ENCODE measurements at places on chromosomes 5 and 9. TPM values are rescaled to one million over a fixed set of nuclear protein-coding genes. Genes with fewer than 3 reads are reported as not detected.

KIAA0825 gene
- 0.62 TPM for total RNA-seq

SHROOM1 gene
- 9.3 TPM for total RNA-seq

C5orf52 gene
- not detected for total RNA-seq

FCN2 gene
- total RNA-seq = not detected

PCDHAC2 gene
- not detected for total RNA-seq

NIPAL4 gene
- 2.1 TPM for total RNA-seq

MSANTD3 gene
- total RNA-seq = 16.2 TPM

DNA sequence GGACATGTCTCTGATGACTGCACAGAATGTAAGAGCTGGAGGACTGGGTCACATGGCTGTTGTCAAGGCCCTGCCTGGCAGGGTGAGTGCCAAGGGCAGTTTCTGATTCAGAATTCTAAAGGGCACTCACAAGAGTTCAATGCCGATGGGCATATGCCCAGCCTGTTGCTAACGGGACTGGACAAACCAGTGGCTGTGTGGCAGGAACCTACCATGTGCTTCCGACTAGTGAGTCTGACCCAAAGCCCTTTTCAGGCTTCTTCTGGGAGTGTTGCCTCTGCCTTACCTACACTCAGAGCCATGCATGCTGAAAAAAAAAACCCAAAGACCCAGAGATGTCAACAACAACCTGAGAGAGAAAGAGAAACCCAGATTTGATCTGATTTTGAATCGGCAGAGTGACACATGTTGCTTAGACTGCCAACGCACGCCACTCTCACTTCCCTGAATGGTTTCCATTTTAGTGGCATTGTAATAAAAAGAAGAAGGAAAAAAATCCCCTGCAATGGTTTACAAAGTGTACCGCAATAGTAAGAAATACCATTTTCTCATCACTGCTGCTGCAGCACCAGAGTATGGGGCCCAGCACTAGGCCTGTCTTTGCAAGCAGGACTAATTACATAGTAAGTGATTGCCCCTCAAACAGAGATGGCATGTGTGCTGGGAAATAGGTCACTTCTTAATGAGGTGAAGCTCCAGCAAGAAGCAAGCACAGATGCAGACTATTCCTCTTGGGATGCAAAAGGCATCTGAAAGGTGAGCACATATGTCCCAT lies 194.3 kb downstream of the PALM2AKAP2 start:
- DNase-seq = peak; percentile 63

GRCh38 chr9:115548609-115549260 lies 430.8 kb upstream of the TNC start:
- no peak for DNase-seq

- no peak for DNase-seq
Observed at GRCh38 chr9:71921190-71921814, 9.9 kb downstream of the C9orf85 start.

DNA sequence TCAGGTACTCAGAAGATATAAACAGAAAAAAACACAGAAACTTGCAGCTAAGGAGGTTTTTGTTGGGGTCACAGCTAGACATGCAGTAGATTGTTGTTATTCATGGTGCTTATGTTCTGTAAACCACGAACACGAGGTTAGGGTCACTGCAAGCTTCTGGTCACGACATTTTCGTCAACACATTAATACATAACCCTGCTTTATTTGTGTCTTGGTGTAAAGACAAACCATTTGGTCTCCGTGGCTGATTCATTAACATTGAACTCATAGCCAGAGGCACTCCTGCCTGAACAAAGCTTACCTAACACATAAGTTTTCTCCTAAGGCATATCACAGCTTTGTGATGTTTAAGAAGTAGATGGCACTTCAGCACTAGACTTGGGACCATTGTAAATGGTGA lies 16.9 kb downstream of the TEK start:
- DNase-seq = no peak

DNA sequence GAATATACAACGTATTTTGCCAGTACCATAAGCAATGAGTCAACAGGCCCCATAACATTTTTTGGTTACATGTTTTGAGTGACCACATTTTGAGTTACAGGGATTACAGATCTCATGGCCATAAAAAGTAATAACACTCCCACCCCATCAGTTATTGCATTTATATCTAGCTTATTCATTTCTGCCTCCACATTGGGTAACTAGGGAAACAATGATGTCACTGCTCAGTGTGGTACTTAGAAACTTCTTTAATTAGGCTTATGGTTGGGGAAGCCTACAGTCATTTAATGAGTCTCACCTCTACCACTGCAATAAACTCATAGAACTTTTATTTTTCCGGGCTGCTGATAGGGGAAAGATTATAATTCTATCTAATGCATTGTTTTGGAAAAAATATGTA lies 39.9 kb upstream of the SMIM15 start:
- no peak for DNase-seq

- DNase-seq = no peak
Observed at GRCh38 chr5:52015760-52016159, 632.5 kb downstream of the ISL1 start.

- no peak for DNase-seq
Observed at GRCh38 chr9:110013064-110013463, 194.9 kb downstream of the C9orf152 start.

- DNase-seq = no peak
Observed at GRCh38 chr9:109022873-109023272, 9.6 kb upstream of the CTNNAL1 start.

DNA sequence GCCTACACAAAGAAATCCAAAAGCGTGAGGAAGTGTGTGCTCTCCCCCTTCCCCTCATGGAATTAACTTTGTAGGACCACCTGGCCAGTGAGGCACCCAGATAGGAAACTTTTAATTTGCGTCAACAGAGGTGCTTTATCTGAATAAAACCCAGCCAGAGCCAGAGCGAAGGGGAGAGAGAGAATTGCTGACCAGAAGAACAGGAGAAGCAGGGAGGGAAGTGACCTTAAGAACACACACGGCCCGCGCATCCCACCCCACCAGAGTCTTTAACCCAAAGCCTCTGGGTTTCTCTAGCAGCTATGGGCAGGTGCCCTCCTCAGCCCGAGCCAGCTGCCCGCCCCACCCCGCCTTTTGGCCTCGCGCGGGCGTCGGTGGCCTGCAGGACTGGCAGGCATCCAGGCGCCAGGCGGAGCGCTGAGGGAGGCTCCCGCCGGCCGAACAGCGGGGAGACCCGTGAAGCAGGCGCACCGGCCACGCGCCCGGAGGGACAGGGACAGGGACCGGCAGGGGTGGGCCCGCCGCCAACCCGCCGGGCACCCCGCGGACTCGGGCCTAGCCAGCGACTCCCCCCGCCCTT lies 580 bp downstream of the ERAP1 start:
- no peak for DNase-seq

DNA sequence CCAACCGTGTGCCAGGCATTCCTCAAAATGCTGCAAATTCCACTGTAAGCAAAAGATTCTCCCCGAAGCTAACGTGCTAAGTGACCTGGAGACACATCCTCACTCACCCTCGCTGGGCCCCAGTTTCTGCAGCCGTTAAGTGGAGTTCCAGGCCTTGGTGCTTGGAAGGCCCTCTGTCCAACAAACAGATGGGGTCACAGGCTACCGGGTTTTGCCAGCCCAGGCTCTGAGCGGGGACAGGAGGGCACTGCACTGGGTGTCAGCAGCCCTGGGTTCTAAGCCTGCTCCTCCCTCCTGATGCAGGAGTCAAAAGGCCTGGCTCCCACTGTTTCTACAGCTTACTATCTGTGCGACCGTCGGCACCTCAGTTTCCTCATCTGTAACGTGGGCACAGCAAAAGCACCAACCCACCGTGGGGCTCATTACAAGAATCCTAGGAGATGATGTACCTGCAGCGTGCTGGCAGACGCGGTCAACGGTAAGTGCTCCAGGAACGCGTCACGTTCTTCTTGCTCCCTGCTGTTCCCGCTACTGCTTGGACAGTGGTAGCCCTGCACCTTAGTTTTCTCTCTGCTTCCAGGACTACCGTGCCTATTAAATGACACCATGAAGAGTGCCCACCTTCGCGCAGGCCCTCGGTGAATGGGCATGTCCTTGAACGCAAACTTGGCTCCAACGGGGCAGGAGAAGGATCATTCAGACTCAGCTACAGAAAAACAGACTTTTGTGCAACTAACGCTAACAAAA lies 84.8 kb downstream of the ADAMTS2 start:
- DNase-seq = no peak

- no peak for DNase-seq
Observed at GRCh38 chr5:178662541-178662860, 35.7 kb upstream of the CLK4 start.

DNA sequence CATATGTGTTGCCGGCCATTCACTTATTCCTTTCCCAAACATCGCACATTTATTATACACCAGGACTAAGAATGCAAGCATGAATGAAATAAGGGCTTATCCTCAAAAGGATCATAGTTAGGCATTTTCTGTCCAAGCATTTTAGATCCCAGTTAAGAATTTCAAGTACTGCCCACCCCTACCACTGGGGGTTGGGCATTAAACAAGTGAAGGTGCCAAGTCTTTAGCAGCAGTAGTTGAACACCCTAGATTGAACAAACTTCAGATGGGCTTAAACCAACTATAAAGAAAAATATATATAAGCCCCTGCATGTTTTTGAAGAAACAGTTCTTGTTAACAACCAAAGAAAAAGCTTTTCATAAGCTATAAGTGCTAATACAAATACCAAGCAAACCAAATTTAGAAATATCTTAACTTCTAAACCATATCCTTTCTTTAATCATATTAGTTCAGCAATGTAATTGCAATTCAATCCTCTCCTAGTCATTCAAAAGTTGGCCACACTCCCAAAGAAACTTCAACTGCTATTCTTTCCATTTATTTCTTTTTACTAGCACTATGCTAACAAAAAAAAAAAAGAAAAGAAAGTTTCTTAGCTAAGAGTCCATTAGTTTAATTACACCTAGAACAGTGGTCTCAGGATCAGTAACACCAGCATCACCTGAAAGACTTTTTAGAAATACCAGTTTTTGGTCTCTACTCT lies 149.8 kb downstream of the MLLT3 start:
- no peak for DNase-seq

GRCh38 chr5:132865668-132866341 lies 464 bp downstream of the GDF9 start:
- no peak for DNase-seq

DNA sequence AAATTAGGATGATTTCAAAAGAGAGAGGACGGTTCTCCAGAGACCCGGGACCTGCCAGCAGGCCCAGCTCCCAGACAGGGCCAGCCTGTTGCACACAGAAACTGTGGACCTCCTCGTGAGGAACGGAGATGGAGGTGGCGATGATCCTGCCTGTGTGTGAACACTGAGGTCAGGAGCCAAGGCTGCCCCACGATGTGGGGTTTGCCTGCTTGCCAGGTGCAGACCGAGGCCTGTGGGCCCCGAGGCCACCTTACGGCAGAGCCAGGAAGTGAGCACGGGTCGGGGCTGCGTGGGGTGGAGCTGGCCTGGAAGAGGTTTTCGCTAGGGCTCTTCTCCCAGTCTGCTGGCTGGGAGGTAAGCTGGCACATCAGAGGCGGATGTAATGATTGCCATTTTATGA lies 4.3 kb downstream of the FAM163B start:
- no peak for DNase-seq

GRCh38 chr9:96644137-96644536 lies 11.0 kb downstream of the PRXL2C start:
- DNase-seq = no peak

DNA sequence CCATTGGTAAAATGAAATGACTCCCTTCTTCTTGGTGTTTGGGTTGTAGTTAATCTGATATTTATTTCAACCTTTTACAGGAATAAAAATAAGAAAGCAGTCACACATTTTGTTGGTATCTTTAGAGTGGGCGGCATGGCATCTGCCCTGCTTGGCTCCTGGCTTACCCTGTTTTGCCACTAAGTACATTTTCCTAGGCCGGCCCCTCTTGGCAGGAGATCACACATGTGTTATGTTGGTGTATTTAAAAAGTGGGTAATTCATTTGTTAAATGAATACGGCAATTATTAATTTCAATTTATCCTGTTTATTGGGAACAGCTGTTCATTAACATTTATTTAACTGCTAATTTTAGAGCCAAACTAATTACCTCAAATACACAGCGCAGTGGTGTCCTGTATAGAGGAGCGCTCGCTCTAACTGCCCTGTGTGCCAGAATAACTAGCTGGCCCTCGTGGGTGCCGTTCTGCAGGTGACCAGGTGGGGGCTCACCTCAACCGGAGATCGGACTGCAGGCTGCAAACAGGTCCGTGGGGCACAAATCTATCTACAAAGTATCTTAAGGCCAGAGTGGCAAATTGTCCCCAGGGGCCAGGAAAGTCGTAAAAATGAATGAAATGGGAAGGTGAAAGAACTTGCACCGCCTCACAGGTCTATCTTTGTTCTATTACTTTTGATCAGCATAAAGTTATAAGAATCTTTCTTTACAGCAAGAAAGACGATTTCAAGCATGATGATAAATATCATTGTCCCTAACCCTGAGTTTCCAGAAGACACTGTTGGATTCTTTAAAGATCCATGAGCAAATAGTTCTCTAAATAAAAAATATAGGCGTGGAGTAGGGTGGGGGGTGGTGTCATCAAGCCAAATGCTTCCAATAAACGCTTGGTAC lies 26.2 kb upstream of the GPR151 start:
- peak; percentile 45 for DNase-seq

GRCh38 chr5:2353871-2354440 lies 397.5 kb downstream of the IRX2 start:
- DNase-seq = no peak

- no peak for DNase-seq
Observed at GRCh38 chr9:118455259-118455658, 751.1 kb downstream of the TLR4 start.

DNA sequence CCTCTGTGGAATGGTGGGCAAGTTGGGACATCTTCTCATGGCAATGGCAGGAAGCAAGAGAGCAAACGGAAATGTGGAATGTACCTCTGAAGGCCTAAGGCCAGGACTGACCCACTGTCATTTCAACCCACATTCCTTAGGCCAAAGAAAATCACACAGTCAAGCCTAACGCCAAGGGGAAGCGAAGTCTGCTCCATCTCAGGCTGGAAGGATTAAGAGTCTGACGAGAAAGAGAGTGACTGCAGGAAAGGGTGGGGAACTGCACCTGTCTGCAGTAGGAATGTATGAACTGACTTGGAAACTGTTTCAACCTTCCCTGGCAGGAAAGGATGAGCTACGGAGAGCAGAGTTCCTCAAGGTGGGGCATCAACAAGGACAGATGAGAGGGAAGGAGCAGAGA lies 90.2 kb upstream of the TAS2R1 start:
- no peak for DNase-seq

DNA sequence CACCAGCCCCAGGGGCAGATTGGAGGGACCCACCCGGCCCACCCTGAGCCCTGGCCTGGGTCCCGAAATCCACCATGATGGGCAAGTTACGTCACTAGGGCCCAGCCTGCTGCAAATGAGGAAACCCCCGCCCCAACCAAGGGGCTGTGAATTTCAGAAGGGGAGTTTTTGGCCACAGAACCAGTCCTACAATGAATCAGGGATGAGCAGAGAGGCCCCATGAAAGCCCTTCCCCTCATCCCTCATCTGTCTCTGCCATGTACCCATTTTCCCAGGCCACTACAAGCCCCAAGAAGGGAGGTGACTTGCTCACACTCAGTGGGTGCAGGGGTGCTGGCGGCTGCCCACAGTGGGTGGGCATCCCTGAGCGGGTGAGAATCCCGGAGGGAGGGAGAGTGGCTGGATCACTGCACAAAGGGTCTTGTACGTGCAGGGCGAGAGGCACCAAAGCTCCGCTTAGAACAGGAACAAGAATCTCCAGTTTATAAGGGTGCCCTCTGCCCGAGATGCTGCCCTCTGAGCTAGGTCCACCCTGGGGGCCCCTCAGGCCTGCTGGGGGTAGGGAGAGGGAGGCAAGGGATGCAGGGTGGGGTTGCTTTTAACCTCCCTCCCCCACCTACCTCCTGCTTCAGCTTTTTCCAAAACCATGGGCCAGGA lies 10.4 kb upstream of the TCF7 start:
- DNase-seq = no peak

All from activated T-helper 2 cell treated with anti-CD3 and anti-CD28 coated beads, Interferon-gamma antibody, Interleukin-2, Interleukin-4, amounts not matched to agents 10 μg/mL and 5 μg/mL and 100 μg/mL, durations not matched to agents 14 hours and 24 hours and 36 hours (primary cell).